Caco-2 (cell line): ENCODE measurements at places on chromosomes 2 and 18.

DNA sequence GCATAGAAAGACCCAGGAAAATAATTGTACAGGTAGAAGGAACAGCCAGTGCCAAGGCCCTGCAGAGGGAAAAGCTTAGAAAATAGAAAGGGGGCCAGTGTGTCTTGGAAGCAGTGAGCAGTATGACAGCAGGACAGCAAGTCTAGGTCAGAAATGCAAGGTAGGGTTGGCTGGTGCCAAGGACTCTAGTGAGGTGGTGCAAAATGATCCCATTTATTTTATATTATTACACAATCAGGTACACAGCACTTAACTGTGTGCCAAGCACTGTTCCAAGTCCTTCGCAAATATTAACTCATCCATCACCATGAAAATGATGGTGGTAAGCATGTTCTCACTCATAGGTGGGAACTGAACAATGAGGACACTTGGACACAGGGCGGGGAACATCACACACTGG lies 100.0 kb downstream of the AQP4 start:
- no peak for DNase-seq

- no peak for DNase-seq
Observed at GRCh38 chr18:78803104-78803503, 176.5 kb upstream of the SALL3 start.

- no peak for DNase-seq
Observed at GRCh38 chr2:197208024-197208423, 102.6 kb downstream of the ANKRD44 start.

DNA sequence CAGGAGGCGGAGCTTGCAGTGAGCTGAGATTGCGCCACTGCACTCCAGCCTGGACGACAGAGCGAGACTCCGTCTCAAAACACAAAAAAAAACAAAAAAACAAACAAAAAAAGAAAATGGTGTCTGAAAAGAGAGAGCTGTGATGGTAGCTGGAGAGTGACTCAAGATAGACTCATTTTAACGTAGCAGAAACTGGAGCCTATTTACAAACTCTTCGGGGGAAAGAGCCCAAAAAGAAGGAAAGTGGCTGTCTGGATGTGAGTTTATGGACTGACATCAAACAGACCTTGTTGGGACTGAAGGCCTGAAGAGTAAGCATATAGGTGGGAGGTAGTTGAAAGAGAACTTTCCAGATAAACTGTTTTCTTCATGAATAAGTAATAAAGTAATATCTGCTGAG lies 51.8 kb downstream of the LIMS1 start:
- no peak for DNase-seq

DNA sequence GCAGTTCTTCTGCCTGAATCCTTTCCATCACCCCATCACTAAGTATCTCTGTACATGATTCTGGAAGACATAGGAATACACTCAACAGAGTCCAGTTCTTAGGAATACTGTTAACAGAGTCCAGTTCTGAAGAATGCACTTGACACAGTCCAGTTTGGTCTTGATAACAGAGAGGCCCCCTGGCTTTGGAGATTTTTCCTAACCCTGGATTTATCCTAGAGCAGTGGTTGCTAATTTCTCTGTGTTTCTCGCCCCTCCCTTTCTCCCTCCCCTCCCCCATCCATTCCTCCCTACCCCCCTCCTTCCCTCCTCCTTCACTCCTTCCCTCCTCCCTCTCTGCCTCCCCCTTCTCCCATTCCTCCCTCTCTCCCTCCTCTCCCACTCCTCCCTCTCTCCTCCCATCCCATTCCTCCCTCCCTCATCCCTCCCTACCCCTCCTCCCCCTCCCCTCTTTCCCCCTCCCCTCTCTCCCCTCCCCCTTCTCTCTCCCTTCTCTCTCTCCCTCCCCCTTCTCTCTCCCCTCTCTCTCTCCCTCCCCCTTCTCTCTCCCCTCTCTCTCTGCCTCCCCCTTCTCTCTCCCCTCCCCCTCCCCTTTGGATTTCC lies 105.4 kb downstream of the RTN4 start:
- DNase-seq: no peak

DNA sequence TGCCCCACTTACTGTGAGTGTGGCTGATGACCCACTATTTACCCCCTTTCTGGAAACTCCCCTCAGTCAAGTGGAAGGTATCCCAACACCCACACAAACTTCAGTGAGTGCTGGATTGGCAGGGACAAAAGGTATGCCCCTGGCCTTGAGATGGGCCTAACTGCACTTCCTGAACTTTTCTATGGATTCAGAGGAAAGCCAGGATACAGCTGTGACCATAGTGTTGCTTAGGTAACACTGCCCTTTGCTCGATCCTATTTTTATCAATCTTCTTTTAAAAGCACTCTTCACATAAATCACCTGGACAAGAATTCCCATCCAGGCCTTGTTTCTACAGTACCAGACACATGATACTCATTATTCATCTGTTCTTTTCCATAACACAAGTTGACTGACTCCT lies 671.5 kb upstream of the SLC8A1 start:
- no peak for DNase-seq

- no peak for DNase-seq
Observed at GRCh38 chr2:238467792-238468191, 41.1 kb downstream of the ASB1 start.

- DNase-seq: peak; percentile 33
Observed at GRCh38 chr2:112582314-112582746, 2.1 kb upstream of the CHCHD5 start.

DNA sequence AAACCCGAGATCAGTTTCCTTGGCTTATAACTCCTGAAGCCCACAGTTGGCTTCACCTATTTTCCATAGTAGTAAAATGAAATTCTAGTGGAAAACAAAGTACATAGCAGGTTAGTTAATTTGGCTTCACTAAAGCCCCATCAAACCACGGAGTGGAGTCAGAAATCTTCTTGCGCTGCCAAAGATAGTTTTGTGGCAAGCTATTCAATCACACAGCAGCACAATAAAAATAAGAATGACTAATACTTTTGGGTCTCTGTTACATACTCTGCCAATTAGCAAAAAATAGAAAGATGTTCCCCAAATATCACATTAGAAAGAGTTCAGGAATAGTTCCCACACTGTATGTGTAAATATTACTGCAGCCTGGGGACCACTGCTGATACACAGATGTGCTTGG lies 175.2 kb upstream of the NOL4 start:
- no peak for DNase-seq

DNA sequence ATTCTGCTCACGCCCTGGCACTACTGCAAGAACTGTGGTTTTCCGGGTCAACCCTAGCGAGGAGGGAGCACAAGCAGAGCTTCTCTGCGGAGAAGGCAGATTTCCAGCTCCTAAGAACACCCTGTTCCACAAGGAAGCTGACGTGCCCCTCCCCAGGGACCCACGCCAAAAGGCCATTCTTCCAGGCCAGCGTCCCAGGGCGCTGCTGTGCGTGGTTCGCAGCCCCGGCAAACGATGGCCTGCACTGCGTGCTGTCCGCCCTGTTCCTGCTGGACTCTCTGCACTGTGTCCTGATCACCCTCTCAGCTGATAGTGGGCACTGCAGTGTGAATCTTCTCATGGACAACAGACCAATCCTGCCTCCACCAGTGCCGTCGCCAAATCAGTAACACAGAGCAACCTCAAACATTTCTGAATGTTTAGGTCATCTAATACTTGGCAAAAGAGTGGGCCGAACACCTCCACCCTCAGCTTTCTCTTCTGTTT lies 49.1 kb downstream of the ADI1 start:
- no peak for DNase-seq

- DNase-seq: no peak
Observed at GRCh38 chr2:217150236-217150635, 290.4 kb upstream of the TNP1 start.

DNA sequence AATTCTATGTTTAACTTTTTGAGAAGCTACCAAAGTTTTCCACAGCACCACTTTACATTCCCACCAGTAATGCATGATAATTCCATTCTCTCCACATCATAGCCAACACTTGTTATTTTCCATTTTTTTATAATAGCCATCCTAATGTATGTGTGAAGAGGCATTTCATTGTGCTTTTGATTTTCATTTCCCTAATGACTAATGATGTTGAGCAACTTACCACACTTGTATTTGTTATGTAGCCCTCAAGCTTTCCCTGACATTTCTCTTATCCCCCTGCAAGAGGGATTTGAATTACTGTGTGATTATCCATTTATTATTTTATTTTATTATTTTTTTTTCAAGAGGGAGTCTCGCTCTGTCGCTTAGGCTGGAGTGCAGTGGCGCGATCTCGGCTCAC lies 23.6 kb upstream of the SOS1 start:
- no peak for DNase-seq

DNA sequence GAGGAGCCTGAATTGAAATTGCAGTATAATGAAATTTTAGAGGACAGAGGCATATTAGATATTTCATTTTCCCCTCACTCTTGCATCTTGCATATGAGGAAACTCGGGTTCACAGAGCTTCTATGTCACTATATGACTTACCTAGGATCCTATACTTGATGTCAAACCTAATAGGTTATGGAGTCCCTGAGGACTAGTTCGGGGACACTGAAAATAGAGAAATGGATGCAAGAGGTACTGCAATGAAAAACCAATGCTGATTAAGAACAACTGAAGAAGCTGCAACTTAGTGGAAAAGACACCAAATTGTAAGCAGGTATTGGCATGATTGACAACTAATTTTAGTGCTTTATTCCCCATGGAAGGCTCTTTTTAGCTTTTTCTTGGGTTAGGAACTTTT lies 210.1 kb downstream of the IKZF2 start:
- DNase-seq: no peak

DNA sequence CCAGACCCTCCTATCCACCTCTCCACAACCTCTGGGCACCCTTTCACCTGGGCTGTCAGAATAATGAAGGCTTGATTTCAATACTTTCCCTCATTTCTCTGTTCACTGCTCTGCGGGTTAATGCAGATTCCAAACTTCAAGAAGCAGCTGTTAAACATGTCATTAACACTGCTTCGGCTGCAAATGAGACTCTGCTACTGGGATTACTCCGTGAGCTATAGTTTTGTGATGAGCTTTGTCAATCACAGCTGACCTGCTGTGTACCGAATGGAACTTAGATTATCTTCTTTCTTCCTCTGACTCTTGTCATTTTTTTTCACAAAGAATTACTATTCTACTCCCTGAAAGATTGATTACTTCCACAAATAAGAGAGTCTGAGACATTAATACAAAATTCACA lies 160.5 kb downstream of the TMEM182 start:
- no peak for DNase-seq

GRCh38 chr2:102480285-102481195 lies 7.5 kb downstream of the SLC9A4 start:
- no peak for DNase-seq

- no peak for DNase-seq
Observed at GRCh38 chr2:146561996-146562395, 1282.8 kb upstream of the ACVR2A start.

- no peak for DNase-seq
Observed at GRCh38 chr2:228103379-228103778, 78.1 kb downstream of the SPHKAP start.

DNA sequence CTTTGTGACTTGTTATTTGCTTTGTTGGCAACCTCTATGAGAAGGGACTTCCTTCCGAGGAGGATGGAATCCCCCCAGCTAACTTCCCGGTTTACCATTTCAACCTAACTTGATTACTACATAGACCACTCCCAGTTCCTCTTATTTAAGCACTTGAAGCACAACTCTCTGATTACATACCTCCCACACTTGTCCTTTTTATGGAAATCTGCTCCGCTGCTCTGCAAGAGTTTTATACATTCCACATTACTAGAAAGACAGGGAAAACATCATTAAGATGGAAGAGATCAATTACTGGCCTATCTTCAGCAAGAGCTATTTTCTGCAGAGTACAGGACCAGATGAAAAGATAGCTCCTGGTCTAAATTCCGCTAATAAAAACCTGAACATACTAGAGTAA lies 160.0 kb upstream of the PGAP1 start:
- DNase-seq: no peak

DNA sequence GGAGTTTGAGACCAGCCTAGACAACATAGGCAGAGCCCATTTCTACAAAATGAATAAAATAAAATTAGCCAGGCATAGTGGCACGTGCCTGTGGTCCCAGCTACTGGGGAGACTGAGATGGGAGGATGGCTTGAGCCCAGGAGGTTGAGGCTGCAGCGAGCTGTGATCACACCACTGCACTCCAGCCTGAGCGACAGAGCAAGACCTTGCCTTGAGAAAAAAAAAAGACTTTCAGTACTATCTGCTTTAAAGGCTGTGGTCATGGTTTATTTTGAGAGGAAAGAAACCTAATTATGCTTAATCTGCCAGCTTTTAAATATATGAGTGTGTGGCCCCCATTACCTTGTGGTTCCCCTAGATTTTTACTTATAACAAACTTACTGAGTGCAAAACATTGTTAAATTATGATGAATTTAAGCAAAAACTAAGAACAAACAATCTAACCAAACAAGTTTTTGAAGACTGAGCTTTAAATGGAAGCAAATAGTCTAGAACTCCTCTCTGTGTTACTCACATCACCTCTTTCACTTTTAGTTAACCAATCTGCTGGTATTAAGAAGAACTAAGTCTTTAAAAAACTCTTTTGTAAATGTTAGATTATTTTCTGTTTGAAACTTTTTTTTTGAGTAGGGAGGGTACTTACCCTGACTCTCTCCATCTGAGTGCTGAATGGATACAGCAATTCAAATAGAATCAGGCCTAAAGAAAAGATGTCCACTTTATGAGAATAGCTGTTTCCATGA lies 65.4 kb downstream of the EIF2AK3 start:
- no peak for DNase-seq

DNA sequence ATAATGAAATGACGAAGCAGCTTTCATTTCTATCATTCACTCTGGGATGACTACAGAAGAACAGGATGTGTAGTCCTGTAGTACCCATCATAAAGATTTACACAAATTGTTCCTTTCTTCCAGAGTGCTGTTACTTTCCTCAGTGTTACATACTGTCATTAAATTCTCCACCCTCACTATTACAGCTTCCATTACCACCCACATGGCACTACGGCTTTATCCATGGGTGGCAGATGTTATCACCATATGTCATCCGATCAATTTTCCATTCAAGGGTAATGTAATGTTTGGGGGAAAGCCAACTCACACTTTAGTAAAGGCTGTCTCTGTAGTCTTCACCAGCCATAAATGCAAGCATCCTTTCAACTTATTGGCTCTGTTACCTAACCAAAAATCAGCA lies 7.1 kb upstream of the CSRNP3 start:
- no peak for DNase-seq

- no peak for DNase-seq
Observed at GRCh38 chr2:36352701-36353100, 2.9 kb upstream of the CRIM1 start.

DNA sequence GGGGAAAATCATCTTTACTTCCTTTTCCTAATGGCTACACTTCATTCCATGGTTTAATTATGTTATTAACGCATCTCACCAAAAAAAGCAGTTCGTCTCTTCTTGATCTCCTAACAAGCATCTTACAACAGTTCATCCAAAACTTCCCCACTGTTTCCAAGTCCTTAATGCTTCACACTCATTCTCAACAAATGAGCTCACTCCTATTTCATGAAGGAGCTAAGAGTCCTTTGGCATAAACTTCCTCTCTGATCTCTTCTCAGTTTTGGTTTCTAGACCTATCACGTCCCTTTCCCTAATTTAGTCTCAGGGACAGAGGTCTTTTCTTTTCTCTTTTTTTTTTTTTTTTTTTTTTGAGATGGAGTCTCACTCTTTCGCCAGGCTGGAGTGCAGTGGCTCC lies 205.9 kb upstream of the SLC39A10 start:
- DNase-seq: no peak
